GM13976 (cell line): ENCODE measurements at places on chromosomes 4 and X.

GRCh38 chr4:20337261-20337664 lies 85.6 kb downstream of the SLIT2 start:
- no peak for DNase-seq

GRCh38 chr4:73608689-73609594 lies 11.3 kb downstream of the RASSF6 start:
- DNase-seq = no peak

GRCh38 chr4:81632581-81633299 lies 161.0 kb upstream of the RASGEF1B start:
- no peak for DNase-seq

DNA sequence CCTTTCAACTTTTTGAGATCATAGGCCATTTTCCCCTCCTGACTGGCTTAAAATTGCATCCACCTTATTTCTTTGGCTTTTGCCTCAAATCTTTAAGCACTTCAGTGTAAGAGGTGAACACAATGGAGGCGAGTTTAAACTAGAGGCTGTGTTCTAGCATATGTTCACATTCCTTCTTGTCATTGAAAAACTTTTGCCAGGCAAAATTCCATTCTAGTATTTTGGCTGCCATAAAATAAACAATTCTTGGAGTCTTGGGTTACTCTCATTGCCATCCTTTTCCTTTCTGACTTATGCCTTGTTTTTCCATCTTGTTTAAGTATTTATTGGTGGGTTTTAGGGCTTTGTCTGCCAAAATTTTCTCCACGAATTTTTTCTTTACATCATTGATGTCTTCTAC lies 137.3 kb upstream of the ANXA10 start:
- DNase-seq = no peak

GRCh38 chrX:33194289-33194688 lies 17.1 kb downstream of the DMD start:
- DNase-seq = no peak

DNA sequence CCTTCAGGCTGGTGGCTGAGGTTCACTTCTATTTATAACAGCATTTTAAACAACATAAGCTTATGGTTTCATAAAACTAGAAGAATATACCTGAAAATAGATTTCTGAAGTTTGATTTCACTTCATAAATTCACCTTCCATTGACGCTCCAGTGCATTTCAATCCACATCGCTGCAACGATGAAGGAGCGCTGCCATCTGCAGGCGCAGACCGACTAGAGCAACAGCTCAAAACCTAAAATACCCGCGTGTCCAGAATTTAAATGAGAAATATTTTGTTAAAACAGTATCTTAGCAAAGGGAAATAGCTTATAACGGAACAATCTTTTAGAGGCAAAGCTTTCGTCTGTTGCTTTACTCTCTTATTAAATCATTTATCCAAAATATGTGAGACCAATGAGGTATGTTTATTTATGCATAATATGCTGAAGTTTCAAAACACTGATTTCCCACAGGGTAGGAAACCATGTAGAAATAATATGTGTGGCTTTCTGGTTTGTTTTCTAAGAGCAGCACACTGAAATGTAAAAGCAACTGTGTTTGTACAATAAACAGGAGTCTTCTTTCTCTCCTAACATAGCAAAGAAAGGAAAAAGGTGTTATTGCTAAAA lies 816.4 kb upstream of the FRG1 start:
- DNase-seq = no peak

DNA sequence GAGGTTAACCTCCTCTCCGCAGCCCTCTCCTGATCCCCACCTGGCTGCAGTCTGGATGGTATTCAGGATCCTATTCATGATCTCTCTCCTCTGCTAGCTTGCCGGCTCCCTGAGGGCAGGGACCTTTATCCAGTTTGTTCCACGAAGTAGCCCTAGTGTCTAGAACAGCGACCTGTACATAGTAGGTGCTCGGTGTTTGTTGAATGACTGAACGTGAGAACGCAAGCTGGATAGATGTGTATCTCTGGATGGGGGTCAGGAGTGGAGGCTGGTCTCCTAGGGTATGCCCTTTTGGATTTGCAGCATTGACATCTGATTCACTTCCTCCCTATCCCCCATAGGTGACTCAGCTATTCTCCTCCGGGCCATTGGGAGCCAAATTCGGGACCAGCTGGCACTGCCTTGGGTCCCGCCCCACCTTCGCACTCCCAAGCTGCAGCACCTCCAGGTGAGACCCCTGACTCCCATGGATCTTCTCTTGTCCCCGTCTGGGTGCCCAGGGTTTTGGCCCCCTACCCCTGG lies 7.3 kb downstream of the CCDC22 start:
- no peak for DNase-seq

- DNase-seq = peak; percentile 43
Measured at GRCh38 chr4:38071801-38072431, 111.7 kb downstream of the PTTG2 start.

DNA sequence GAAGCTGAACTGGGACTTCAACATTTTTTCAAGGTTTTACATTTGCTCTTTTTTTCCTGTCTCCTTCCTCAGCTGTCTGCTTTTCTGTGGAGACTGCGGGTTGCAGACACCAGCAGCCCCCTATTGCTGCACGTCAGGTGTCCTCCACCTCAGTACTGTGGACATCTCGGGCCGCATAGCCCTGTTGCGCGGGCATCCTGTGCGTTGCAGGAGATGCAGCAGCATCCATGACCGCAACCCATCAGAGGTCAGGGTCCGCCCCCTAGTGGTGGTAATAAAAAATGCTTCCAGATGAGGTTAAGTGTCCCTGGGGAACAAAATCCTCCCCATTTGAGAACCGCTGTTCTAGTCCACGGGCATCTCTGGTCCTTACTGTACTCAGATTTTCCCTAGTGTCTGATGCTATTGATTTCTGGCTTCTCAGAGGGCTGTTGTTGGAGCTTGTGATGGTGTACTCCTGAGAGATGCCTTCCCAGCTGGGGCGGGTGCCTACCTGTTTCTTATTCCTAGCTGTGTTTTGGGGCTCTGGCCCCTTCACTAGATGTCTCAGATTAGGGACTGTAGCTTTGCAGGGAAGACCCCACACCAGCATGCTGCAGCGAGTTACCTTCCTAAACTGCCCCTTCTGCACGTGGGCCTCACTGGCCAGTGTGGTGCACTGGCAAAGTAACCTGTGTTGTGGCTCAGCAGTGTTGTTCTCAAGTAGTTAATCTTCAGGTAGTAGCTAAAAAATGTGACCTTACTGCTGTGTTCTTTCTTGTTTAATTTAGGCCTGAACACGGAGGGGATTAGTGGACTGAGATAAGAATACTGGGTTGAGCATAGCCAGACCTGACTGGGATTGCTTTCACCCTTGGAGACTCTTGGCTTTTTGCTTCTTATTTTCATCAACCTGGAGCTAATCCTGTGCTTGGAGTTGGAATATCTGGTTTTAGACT lies 28.2 kb downstream of the NSD2 start:
- peak; percentile 87 for DNase-seq
